ENCODE measurements at places on chromosomes 12 and 14.

DNA sequence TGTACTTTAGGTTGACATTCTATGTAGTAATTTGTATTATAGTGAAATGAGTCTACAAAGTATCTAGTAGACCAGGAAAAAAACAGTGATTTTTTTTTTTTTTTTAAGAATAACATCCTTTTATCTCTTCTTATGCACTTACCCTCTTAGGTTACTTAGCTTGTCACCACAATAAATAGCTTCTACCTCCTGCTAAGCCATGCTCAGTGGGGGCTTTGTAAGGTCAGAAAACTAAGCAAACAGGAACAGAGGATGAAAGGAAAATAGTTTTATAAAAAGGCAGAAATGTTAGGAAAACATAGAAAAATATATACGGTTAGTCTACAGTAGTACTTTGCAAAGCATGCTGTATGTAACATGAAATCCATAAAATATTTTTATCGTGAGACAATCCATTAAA is 385.3 kb upstream of the ATXN7L3B start:
- no peak for DNase-seq

- DNase-seq: no peak
Measured at GRCh38 chr14:73729556-73730265, 15.5 kb upstream of the PNMA1 start.

DNA sequence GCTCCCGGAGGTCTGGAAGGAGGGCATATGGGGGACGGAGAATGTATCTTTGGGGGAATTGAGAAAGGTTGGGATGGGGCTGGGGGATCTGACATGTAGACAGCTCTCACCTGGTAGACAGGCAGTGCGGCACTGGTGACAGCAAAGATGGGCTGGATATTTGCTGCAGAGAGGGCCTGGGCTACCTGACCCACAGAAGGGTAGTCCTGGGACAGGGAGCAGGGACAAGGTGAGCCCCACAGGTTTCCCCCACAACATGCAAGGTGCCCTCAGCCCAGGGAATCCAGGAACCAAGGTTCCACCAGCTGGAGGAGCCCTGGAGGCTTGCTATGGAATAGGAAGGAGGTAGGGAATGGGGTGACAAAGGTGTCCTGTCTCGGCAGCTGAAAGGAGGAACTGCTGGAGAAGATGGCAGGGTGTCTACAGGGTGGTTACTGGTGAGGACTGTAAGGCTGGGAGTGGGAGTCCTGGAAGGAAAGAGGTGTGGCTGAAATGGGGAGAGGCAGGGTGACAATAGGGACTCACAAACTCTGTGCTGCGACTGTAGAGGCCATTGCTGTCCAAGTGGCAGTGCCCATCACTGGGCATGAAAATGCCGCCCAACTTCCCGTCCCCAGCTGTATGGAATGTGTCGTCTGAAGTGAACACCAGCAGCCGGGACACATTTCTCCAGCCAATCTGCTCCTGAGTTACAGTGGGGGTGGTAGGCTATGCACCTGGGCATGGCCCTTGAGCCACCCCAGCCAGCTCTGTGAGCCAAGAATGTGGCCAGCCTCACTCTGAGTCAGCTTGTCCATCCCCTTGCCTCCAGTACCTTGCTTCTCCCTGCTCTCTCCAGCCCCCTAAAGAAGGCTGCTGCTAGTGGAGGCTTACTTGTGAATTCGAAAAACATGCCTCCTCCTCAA is 11.3 kb downstream of the ITGB7 start:
- no peak for DNase-seq

- no peak for DNase-seq
Measured at GRCh38 chr12:53171725-53172329, 8.7 kb upstream of the ZNF740 start.

- peak; percentile 16 for DNase-seq
Measured at GRCh38 chr12:63882844-63883243, 38.3 kb downstream of the SRGAP1 start.

GRCh38 chr14:86464341-86464740 is 934.4 kb downstream of the FLRT2 start:
- no peak for DNase-seq

DNA sequence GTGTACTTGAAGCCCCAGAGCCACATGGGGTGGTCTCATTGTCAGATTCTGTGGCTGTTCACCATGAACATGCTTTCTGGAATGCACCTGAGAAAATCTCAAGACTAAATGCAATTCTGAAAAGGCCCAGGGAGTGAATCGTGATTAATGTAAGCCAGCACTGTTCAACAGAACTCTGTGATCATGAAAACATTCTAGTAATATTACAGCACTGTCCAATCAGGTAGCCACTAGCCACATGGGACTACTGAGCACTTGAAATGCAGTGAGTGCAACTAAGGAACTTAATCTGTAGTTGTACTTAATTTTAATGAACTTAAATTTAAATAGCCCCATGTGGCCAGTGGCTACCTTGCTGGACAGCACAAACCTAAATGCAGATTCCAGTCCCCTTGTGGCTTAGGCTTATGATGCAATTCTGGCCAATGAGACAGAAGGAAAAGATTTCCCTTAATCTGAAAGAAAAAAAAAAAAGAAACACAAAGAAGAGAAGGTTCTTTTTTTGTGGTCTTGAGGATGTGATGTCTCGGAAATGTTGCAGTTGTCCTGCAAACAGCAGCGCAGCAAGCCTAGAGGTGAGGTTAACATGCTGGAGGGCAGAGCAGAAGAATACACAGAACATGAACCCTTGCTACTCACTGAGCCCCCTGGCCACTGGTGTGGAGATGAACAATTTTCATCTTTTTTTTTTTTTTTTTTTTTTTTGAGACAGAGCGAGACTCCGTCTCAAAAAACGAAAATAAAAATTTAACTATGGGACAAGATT is 48.2 kb downstream of the SPPL3 start:
- DNase-seq: no peak

- DNase-seq: no peak
Measured at GRCh38 chr14:23881282-23881681, 72.3 kb upstream of the DHRS4 start.

DNA sequence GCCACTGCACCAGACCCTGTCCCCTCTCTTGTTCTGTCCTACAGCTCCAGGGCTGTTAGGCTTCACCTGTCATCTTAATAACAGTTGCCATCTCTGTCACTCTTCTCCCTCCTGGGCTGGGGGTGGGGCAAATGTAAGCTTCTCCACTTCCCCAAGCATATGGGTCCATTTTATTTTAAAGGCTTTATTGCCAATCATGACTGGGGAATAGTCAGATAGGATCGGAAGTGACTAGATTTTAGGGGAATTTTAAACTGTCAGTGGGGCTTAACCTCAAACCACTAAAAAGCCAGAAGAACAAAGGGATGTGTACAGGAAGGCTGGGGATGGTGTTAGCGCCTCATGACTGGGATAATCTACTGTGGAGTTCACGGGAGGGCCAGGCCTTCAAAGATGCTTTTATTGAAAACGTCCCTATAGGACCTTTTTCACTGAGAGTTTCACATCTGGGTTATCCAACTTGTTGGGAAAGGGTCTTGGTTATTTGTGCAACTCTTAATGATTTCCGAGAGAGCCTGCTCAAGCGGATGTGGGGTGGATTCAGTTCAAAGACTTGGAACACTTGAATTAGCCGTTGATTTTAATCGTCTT is 41.6 kb downstream of the CHST11 start:
- no peak for DNase-seq

- DNase-seq: no peak
Measured at GRCh38 chr12:93567174-93567573, 5.3 kb upstream of the SOCS2 start.

DNA sequence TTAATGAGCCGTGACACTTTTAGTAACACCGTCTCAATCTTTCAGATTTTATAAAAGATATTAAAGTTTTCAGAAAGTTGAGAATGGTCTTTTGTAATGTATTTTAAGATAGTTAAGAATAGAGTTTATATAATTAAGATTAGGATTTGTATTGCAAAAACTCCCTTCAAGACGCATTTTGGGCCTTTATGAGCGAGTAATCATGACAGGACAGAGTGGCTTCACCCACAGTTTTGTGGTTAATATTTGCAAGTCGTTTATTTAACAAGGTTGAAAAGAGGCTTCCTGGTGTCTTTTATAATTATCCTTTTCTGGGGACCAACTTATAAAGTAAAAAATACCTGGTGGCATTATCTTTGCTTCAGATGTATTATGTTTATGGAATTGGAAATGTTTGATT is 44.0 kb downstream of the TRAF3 start:
- DNase-seq: no peak

DNA sequence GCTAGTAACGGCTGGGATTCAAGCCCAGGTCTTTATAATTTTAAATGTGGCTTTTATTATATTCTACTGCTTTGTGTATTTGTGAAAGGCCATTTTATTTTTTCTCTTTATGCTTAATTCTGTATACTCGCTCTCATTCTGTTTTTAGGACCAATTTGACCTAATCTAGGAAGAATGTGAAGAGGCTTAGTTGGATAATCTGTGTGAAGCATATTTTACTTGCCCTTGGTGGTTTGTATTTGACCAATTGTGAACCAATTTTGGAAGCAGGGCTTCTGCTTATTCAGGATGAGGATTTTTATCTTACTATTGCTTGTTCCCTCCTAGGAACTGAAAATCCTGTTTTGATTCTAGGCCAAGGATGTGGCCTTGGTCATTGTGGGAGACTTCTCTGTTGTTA is 113.1 kb downstream of the TTC6 start:
- DNase-seq: no peak

GRCh38 chr12:122183588-122183940 is 641 bp downstream of the LRRC43 start:
- DNase-seq: no peak

GRCh38 chr14:51552275-51552674 is 99.4 kb upstream of the FRMD6 start:
- DNase-seq: no peak

GRCh38 chr12:106871477-106871876 is 84.2 kb upstream of the TMEM263 start:
- no peak for DNase-seq

DNA sequence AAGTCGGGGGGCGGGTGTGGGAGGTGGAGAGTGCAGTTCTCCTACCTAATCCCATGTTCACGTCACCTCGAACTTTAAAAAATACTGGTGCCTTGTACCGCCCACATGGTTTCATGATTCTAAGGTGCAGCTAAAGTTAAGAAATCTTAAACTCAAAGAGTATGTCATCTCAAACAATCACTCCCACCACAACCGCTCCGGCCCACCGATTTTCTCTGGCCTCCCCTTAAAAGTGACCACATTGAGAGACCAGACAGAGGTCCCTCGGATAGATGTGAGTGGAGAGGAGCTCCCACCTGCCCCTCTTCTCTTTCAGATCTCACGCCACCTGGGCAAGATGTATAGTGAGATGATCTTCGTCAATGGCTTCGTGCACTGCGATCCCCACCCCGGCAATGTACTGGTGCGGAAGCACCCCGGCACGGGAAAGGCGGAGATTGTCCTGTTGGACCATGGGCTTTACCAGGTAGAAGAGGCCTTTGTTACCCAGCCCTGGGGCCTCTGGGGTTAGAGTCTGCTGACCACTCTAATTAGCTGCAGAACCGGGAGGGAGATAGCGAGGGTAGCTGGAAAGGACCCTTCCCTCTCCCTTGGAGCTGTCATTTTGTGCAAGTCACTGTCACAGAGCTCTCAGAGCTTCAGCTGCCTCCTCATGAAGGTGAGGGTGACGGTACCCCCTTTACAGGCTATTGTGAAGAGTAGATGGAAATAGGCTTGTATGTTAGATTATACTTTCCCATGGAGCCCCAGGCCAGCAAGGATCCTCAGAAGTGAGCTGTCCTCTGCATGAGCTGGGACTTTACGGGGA is 124.4 kb downstream of the ADCK1 start:
- no peak for DNase-seq
